ENCODE measurements at places on chromosomes 7 and 10.
A peak's percentile ranks its signal among the peaks of the same experiment; 100 is the strongest.

- DNase-seq = no peak
Measured at GRCh38 chr7:98949336-98950044, 71.2 kb downstream of the TRRAP start.

DNA sequence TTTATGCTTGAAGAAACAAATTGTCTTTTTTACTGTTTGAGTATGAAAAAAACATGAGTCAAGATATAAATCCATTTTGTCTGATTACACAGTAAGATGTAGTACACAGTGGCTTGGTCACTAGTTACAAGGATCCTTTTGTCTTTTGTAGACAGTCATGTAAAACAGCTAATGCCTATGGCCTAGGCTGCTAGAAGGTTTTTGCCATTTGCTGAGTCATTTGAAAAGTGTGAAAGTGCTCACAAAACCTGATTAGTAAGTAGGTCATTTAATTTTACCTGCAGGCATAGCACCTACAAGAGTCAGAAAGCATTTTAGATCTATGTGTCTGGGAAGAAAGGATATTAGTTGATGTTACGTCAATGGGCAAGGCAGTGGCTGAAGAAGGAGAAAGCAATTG lies 819.4 kb downstream of the MAGI2 start:
- DNase-seq = no peak

- no peak for DNase-seq
Measured at GRCh38 chr7:26275213-26275612, 16.4 kb upstream of the SNX10 start.

GRCh38 chr10:50552308-50552707 lies 71.4 kb downstream of the SGMS1 start:
- DNase-seq = no peak

DNA sequence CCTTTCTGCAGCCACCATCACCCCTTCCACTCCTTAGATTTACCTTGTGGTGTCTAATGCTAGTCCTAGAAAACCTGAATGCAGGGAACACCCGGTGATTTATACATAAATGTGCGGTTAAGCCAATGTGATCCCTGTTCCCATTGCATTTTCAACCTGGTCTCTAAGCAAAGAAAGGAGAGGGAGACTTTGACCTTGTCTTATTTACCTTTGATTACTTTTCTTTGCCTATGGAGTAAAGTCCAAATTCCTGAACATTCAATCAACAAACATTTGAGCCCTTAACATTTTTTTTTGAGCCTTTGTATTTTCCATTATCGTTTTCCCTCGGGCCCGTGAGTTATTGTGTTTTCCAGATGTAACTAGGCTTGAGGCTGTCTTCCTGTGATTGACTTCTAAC lies 233.9 kb downstream of the ZNF248 start:
- no peak for DNase-seq

GRCh38 chr7:45384499-45384898 lies 189.7 kb upstream of the ADCY1 start:
- DNase-seq = peak; percentile 4

GRCh38 chr10:69318106-69318866 lies 40.0 kb downstream of the HK1 start:
- DNase-seq = peak; percentile 94

DNA sequence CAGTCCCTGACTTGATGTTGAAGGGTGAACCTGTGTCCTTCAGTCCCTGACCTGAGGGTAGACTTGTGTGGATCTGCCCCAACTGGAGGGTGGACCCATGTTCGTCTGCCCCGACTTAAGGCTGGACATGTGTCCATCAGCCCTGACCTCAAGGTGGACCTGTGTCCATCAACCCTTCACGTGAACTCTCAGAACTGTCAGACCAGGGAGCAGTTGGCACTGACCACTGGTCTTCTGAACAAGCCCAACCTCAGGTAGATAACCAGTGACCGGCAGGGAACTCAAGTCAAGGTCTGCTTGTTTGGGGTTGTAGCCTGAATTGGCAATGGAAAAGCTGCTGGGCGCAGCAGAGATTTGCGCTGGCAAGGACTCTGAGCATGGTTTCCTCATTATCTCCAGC lies 96.5 kb downstream of the ADCY1 start:
- no peak for DNase-seq

All from D341Med (cell line).